ENCODE measurements at places on chromosomes 11 and 22. TPM values are rescaled to one million over a fixed set of nuclear protein-coding genes. Genes with fewer than 3 reads are reported as not detected.

ZBED5 gene
- polyA plus RNA-seq, result 76.8 TPM

MDK gene
- 87.8 TPM for polyA plus RNA-seq

OR51B2 gene
- not detected for polyA plus RNA-seq

SMIM35 gene
- not detected for polyA plus RNA-seq

DDI1 gene
- polyA plus RNA-seq, result not detected

CSNK2A3 gene
- 0.34 TPM for polyA plus RNA-seq

SERPING1 gene
- polyA plus RNA-seq, result 98.6 TPM

CEP126 gene
- 5.8 TPM for polyA plus RNA-seq

NCAM1 gene
- polyA plus RNA-seq, result 106 TPM

GRCh38 chr22:50047346-50047745 is 10.8 kb downstream of the TTLL8 start:
- DNase-seq, result no peak

DNA sequence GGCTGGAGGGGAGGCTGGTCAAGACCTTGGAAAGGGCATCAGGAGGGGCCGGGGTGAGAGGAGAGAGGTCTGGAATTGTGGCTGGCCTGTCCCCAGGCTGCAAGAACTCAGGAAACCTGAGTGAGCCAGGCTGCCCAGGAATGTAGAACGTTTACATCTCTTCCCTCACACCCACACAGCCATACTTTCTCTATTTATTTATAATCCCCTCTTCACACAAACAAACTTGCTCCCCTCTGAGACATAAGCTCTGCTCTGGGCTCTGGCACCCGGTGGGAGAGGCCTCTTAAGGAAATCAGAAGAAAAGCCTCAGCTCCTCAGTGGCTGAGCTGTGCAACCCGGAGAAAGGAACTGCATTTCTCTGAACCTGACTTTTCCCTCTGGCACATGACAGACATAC is 5.5 kb downstream of the CHRDL2 start:
- no peak for DNase-seq

- DNase-seq, result no peak
These were observed 395.9 kb upstream of the CADM1 start for GRCh38 chr11:115900111-115900510.

DNA sequence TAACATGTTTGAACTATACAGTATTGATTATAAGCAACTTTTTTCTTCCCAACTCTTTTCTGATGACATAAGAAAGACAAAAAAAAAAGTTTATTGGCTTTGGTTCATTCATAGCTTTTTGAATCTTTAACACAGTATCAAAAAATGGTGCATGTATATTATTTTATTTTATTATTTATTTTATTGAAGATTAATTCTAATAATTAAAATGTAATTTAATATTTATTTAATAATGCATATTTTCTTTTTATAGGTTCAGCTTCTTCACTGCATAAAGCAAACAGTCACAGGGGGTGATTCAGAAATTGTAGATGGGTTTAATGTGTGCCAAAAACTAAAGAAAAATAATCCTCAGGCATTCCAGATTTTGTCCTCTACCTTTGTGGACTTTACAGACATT is 78.8 kb downstream of the BBOX1 start:
- no peak for DNase-seq

GRCh38 chr11:113497066-113497910 is 22.1 kb upstream of the DRD2 start:
- DNase-seq, result no peak

GRCh38 chr22:48156603-48157355 is 1394.3 kb downstream of the TBC1D22A start:
- no peak for DNase-seq

DNA sequence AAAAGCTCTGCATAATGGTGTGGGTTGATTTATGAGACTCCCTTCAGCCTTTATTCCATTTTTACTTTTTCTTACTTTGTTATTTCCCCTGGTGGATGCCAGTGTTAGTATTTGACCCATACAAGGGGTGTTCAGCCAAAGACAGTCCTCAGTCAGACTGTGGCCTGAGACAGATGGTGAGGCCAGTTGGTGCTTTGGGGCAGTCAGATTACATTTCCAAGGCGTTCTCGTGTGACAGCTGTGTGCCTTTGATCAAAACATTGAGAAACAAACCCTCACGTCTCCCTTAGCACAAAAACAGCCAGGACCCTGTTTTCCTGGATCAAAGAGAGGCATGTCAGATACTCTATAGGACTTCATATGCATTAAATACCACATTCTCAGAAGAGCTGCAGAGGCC is 31.3 kb upstream of the SLN start:
- peak; percentile 61 for DNase-seq

DNA sequence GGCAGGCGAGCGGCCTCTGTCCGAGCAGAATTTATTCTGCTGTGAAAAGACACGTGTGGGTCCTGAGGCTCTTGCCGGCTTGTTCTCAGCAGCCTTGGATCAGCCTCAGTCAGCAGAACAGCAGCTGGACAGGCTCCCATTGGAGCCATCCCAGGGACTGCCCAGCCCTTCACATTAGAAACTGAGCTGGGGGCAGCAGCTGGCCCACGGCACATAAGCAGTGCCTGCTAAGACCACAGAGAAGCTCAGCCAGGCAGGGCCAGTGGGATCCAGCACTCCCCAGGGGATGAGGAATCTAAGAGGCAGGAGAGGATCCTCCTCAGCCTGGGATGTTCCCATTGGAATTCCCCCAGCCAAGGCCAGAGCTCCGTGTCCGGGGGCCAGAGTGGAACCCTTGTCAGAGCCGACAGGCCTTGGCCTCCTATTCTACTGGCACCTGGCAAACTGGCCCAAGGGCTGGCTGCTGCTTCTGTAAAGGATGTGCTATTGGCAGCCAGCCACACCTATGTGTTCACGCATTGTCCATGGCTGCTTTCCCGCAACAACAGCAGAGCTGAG is 18.2 kb downstream of the RTN4R start:
- peak; percentile 78 for DNase-seq

- no peak for DNase-seq
These were observed 14.8 kb downstream of the KIAA0930 start for GRCh38 chr22:45225732-45226502.

DNA sequence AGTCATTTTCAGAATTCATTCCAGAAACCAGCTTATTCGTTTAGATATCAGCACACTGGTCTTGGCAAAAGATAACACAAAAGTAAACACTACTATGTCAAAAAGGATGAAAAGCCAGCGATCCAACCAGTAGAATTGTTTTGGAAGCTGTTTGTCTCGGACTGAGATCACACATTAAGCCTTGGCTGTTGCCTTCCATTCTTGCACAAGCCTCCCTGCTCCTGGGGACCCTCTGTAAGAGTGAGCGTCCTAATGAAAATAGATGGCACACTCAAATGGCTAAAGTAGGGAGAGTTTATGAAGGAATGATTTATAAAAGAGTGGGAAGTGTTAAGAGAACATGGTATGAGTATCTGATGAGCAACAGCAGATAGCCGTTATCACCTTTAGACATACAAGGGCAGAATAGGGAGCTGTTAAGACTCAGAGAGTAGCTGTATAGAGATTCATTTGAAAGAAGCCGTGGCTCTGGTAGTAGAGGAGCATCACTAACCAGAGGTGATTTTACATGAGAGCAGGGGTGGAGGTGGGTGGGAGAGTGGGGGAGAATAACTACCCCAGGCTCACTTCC is 25.2 kb downstream of the PDE3B start:
- DNase-seq, result no peak

- DNase-seq, result no peak
These were observed 27.2 kb downstream of the BSX start for GRCh38 chr11:122954455-122954854.

DNA sequence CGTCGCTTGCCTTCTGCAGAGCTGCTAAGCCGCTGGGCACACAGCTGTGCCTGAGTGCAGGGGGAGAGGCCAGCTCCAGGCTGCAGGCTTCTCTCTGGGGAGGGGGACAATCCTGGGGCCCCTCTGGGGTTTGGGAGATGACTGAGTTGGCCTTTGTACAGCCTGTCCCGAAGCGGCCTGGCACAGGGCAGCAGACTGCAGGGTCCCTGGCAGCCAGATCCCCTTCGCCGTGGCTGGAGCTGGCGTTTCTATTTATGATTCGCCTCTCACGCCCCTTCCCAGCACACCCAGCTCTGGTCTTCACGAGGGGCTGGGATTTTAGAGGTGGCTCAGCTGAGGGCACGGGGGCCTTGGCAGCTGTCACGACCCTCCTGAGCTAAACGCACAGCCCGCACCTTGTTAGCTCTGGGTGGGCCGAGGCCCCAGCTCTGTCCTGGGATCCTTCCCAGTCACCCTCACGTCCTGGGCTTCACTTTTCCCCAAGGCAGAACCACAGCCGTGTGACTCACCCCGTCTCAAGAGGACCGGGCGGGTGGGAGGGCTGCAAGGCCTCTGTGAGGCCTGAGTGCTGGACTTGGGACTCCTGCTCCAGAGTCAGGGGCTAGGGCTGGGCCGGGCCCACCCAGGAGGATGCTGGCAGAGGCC is 18.4 kb downstream of the OSBPL5 start:
- no peak for DNase-seq

DNA sequence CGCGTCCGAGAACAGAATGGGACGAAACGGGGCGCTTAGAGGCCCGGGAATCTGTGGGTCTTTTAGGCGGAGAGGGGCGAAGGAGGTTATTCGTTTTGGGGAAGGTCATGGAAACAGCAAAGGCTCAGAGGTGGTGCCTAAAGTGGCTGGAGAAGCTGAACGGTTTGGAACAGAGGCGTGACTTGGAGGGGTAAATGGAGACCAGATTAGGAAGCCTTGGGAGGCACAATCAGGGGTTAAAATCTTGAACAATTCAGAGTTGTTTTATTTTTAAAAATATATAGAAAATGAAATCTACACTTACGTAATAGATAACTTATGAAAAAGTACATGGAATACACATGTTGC is 247 bp upstream of the PLAAT5 start:
- no peak for DNase-seq

GRCh38 chr11:7545611-7546010 is 31.8 kb downstream of the PPFIBP2 start:
- DNase-seq, result no peak

GRCh38 chr11:9947231-9947864 is 283.5 kb downstream of the SWAP70 start:
- DNase-seq, result no peak
